GM12878 (cell line): ENCODE measurements at places on chromosomes 4 and X. TPM values are rescaled to one million over a fixed set of nuclear protein-coding genes. Genes with fewer than 3 reads are reported as not detected.

REELD1 gene
- 0.35 and 0.62 TPM in 2 replicates for total RNA-seq

FAM149A gene
- total RNA-seq: 0.38 and 0.53 TPM in 2 replicates

DUSP9 gene
- total RNA-seq: 0.08 and 0.10 TPM in 2 replicates

GRID2 gene
- total RNA-seq: not detected in 2 replicates

SORCS2 gene
- total RNA-seq: 0.03 TPM in 1 of 2 replicates, not detected in the other

CT45A2 gene
- total RNA-seq: not detected in 2 replicates
